Activated CD4-positive, alpha-beta T cell treated with anti-CD3 and anti-CD28 coated beads for 48 hours (primary cell): ENCODE measurements at places on chromosomes 3 and 15.

DNA sequence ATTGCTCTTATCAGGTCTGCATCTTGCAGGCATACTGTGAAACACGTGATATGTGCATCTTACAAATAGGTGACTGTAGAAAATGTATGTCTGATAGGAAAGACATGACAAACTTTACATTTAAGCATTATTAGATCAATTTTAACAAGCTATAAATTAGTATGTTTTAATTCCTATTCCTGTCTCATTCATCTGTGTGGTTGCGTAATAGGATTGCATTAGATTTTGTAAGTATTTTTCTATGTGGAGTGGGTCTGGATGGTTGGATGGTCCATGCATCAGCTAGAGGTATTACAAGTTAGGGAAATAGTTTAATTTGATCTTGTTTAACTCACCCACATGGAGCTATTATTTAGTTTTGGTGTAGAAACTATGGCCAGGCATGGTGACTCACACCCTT, 18.8 kb downstream of the ASTE1 start:
- DNase-seq, result no peak

GRCh38 chr15:52858782-52859176, 68.6 kb upstream of the ONECUT1 start:
- DNase-seq, result no peak

- no peak for DNase-seq
Observed at GRCh38 chr3:121126707-121127035, 218.7 kb downstream of the STXBP5L start.

DNA sequence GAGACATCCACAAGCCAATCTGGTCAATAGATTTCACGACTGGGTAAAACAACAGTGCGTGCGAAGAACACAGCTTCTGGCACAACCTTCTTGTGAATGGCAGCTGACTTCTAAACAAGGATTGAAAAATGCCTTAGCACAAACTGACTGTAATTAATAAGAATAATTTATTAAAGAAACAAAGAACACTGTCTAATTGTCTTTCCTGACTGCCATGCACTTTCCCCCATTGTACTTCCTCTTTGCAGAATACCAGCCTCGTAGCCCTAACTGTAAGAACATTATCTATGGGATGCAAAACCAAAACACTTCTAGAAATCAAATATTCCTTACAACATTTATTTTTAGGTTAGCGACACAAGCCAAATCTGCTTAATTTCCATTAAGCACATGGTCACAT, 6.5 kb downstream of the FOXP1 start:
- no peak for DNase-seq

DNA sequence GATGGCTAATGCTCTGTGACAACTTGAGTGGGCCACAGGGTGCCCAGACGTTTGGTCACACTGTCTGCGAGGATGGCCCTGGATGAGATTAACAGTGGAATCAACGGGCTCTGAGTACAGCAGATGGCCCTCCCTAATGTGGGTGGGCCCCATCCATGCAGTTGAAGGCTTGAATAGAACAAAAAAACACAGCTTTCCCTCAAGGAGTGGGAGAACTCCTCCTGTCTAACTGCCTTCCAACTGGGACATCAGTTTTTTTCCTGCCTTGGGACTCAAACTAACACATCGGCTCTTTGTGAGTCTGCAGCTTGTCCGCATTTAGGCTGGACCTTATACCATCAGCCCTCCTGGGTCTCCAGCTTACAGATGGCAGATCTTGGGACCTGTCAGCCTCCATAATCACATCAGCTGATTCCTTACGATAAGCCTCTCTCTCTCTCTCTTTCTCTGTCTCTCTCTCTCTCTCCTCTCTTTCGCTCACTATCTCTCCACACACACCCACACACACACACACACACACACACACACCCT, 20.8 kb downstream of the FAM174B start:
- no peak for DNase-seq

- no peak for DNase-seq
Observed at GRCh38 chr3:125679258-125679657, 84.0 kb upstream of the OSBPL11 start.

- no peak for DNase-seq
Observed at GRCh38 chr3:40871394-40871793, 327.9 kb upstream of the CTNNB1 start.

DNA sequence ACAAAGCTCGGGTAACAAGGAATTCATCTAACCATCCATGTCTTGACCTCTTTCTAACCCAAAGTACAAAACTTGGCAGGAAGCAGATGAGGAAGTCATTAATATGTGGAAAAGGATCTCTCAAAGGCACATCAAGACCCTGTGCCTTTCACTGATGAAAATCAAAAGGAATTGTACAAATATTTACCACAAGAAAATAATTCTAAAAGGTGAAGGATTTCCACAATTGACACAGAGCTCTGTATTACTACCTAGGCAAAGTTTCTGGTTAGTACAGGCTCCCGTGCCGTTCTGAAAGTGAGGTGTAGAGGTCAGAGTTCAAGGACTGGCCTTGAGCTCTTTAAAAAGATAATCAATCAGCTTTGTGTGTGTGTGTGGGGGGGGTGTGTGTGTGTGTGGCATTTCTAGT, 239.7 kb upstream of the ICE2 start:
- no peak for DNase-seq

DNA sequence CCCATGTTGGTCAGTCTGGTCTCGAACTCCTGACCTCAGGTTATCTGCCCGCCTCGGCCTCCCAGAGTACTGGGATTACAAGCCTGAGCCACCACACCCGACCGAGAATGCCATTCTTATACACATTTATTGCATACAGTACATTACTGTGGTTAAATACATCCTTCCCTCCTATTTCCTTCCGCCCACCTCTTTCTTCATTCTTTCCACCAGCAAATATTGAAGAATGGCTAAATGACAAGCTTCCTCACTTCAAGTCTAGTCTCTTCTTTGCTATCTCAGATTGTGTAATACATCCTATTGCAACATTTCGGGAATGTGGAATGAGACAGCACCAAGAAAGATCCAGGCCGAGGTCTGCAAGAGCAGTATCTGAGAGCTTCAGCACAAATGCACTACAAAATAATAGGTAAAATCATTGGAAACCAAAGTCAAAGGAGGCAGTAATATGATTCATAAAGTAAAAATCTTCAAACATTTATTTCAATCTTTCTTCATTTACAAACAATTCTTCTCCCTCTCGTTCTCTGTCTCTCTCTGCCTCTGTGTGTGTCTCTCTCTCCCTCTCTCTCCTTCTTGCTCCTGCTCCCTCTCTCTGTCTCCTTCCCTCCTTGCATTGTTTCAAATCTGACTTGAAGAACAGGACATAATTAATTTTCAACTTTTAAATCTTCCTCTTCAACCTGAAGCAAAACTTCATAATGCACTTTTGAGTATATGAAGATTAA, 94.7 kb upstream of the TGFBR2 start:
- peak; percentile 31 for DNase-seq

DNA sequence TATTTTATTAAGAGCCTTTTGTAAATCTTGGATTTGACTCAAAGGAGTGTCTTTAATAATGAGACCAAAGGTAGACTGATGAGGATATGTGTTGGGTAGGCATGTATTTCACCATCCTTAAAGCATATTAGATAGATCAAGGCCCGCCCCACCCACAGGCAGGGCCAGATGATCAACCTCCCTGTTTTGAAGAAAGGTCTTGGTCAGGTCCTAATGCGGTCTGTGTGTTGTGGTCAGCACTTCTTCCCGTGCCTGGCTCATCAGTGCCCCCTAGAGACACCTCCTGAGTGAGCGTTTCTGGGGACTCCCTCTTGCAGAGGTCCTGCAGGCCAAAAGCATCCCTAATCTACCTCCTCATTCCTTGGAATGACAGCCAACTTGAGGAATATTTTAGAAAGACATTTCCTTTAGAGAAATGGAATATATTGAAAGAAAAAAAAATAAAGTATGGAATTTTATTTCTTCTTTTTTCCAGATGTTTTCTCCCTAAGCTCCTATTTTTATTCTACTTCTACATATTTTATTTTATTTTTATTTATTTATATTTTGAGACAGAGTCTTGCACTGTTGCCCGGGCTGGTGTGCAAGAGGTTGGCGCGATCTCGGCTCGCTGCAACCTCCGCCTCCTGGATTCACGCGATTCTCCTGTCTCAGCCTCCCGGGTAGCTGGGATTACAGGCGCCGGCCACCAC, 6.0 kb downstream of the TM4SF4 start:
- DNase-seq, result peak; percentile 57

GRCh38 chr3:122952520-122952919, 75.0 kb downstream of the SEMA5B start:
- DNase-seq, result no peak

GRCh38 chr3:149971403-149972075, 844 bp upstream of the PFN2 start:
- peak; percentile 53 for DNase-seq

GRCh38 chr3:41092844-41093243, 106.5 kb upstream of the CTNNB1 start:
- DNase-seq, result no peak

DNA sequence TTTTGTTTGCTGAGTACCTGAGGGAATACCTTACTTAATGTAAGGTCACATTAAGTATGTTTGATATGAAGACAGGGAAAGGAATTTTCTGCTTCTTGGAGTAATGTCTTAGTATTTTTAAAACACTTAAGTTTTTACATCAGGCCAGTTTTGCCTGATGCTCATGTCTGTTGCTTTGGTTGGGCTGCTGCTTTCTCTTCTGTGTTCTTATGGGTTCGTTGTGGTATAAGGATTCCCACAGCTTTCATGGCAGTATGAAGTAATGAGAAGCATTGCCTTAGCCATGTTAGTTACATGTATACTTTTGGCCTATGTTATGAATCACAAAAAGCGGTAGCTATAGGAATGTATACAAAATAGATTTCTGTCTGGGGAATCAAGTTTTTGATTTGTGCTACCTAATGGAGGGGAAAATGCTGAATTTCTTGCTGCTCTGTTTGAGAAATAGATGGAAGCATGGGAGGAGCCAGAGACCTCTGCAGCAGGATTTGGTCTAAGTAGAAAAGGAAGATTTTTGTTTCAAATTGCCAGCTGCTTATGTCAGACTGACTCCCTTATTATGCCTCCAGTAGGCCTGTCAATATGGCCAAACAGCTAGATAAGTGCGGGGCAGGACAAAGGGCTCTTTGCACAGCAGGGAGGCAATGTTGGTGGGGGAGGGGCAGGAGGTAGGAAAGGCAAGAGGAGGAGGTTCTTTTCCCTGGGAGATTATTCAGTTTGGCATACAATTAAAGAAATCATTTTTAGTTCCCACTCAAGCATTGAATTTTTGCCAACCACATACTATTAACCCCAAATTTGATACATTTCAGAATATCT, 5.2 kb downstream of the SETD5 start:
- no peak for DNase-seq

DNA sequence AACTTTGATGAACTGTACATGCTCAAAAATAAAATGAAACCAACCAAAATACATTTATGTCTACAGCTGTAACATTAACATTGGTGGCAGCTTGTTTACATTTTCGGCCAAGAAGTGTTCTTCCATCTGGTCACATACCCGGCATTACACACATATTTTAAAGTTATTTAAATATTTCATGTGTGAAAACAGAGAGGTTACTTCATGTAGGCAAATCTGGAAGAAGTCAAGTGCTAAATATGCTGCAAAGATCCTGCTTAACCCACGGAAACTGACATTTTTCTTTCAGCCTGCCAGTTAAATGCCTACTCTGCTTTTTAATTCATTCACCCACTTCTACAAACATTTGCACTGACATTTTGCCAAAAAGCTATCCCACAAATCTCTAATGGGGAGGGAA, 69.7 kb downstream of the MB21D2 start:
- no peak for DNase-seq

DNA sequence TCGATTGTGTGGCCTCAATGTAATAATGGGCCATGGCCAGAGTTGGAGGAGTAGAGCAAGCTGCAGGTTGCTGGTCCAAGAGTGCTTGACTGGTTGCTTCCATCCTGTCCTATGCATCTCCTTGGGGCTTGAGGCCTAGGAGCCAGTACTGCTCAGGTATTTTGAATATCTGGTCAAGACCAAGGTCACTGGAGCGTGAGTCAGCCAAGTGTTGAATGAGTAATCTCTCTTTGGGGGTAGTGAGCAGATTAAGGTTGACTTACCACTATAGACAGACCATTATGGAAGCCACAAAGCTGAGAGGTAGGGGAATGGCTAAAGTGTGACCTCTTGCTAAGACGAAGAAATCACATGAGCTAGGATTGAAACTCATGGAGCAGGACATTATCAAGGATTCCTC, 9.4 kb upstream of the PARP6 start:
- DNase-seq, result no peak

GRCh38 chr15:31004220-31004733, 12.8 kb upstream of the MTMR10 start:
- no peak for DNase-seq

- DNase-seq, result peak; percentile 70
Observed at GRCh38 chr3:177201700-177202397, 4.6 kb upstream of the TBL1XR1 start.

- DNase-seq, result no peak
Observed at GRCh38 chr3:89373434-89373833, 266.0 kb downstream of the EPHA3 start.

- no peak for DNase-seq
Observed at GRCh38 chr15:27545494-27546255, 553.4 kb downstream of the OCA2 start.

- DNase-seq, result peak; percentile 44
Observed at GRCh38 chr3:17158941-17159682, 274.4 kb downstream of the PLCL2 start.

DNA sequence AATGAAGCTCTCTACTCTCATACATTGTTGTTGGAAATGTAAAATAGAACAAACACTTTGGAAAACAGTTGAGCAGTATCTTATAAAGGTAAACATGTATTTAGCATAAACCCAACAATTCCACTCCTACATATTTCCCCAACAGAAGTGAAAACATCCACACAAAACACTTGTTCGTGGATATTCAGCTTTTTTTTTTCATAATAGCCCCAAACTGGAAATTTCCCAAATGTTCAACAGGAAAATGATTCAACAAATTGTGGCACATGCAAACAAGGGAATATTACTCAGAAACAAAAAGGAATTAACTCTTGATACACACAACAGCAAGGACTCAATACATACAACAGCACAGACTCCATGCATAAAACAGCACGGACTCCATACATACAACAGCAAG, 28.5 kb downstream of the RFTN1 start:
- DNase-seq, result no peak

GRCh38 chr15:65323071-65323511, 18.6 kb downstream of the RNU5B-1 start:
- DNase-seq, result no peak

GRCh38 chr3:150116196-150116595, 145.5 kb upstream of the PFN2 start:
- DNase-seq, result no peak

- no peak for DNase-seq
Observed at GRCh38 chr15:67148196-67148701, 82.8 kb downstream of the SMAD3 start.

DNA sequence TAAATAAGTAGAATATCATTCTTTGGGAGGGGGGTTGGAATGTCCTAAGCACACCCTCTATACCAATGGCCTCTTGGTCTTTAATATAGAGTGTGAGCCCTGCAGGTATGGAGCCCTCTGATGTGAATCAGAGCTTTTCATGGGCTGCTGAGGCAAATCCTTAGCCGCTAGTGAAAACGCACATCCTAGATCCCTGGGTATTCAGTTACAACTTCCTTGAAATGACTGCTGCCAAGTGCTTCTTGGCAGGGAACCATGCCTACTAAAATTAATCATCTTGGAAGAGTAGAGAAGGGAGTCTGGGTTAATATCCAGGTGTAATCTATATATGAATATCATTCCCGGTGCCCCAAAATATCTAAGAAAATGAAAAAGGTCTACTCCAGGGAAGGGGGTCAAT, 109.1 kb downstream of the POLQ start:
- DNase-seq, result no peak
